ENCODE measurements at places on chromosomes 5 and 9.

DNA sequence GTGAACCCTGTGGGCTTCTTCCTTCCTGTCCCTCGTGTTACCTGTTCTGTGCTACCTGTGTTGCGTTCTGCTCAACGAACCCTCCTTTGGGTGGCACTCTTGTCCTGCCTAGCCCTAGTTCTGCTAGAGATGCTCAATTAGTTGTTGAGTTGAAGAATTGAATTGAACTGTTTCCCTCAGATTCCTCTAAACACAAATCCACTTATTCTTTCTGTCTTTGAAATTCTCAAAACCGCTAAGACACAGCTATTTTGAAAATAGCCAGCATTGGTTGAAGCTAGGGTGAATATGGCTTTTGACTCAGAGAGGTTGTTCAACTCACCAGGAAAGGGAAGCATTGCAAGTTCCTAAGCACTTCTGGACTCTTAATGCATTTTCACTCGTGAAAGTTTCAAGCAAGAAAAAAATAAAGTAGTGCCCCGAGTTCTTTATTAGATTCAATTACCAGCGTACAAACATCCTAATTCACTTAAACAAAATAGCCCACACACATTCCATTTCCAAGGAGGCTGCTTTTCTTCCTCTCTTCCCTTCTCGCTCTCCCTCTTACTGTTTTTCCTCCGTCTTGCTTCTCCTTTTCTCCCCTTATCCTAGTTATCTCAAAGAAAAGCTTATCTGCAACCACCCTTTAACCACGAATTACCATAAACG is 642 bp upstream of the ITGA1 start:
- no peaks in the 10 kb centered on the region for H3K36me3 ChIP-seq
- H3K4me1 ChIP-seq: peaks cover 34% of the 10 kb centered on the region
- peaks cover 12% of the 10 kb centered on the region for H3K27me3 ChIP-seq
- H3K27ac ChIP-seq: no peak overlapping the region
- peak overlapping the region; percentile 91 for H3K4me3 ChIP-seq
- DNase-seq: no peak

DNA sequence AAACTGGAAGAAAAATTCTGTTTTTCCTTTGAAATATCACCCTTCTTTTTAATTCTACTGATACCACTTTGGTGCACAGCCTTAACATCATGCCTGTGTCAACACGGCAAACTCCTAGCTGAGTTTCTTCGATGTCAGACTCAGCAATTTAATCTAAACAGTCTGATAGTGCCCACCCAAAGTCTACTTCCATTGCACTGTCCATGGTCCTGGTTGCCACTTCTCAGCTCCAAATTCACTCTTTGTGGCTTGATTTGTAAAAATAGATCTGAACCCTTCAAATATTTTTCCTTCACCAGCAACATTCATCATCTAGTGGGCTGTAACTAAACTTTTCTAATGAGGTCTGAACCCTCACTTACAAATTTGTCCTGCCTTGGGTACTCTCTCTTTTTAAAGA is 107.8 kb downstream of the NUDT12 start:
- H3K4me3 ChIP-seq: no peak overlapping the region
- peaks cover 38% of the 10 kb centered on the region for H3K27me3 ChIP-seq
- no peak overlapping the region for H3K27ac ChIP-seq
- H3K36me3 ChIP-seq: no peaks in the 10 kb centered on the region
- no peak for DNase-seq

DNA sequence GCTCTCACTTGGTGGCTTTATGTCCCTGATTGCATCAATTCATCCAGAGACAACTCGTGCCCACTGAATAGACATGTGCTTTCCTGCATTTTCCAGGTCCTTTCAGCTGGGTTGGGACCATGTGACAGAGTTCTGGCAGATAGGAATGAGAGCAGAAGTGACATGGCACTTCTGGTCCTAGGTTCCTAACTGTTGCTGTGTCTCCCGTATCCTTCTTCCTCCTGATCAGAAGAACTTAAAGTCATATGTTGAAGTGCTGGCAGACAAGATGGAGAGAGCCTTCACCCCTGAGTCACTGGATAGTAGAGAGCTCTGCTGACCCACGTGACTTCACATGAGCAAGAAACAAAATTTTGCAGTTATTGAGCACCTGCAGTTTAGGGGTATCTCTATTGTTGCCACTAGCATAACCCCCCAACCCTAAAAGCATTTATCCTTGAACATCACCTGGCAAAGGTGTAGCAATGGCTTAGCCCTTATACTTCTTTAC is 80.0 kb downstream of the NREP start:
- H3K4me1 ChIP-seq: no peaks in the 10 kb centered on the region
- H3K27me3 ChIP-seq: peaks cover 33% of the 10 kb centered on the region
- no peak overlapping the region for H3K27ac ChIP-seq
- no peak overlapping the region for H3K4me3 ChIP-seq

- peak within 1 kb of the TSS; percentile 89 for H3K4me3 ChIP-seq
- peaks cover 21% of the 10 kb centered on the region for H3K4me1 ChIP-seq
- peaks cover 12% of the 10 kb centered on the region for H3K36me3 ChIP-seq
- DNase-seq: peak; percentile 56
- peak within 1 kb of the TSS; percentile 33 for H3K27ac ChIP-seq
Measured at GRCh38 chr9:22008717-22009505, at the start of gene CDKN2B. TSS of gene CDKN2B (minus strand) at chr9:22009305. CDS start at chr9:22008953, 352 bp downstream.

- H3K27me3 ChIP-seq: no peaks in the 10 kb centered on the region
- peaks cover 53% of the 10 kb centered on the region for H3K4me1 ChIP-seq
- no peak for DNase-seq
- H3K27ac ChIP-seq: no peak overlapping the region
Measured at GRCh38 chr5:154276261-154276972, 85.9 kb downstream of the GALNT10 start.

GRCh38 chr9:35656831-35657545 is 831 bp downstream of the RMRP start:
- peaks cover 52% of the 10 kb centered on the region for H3K4me1 ChIP-seq
- H3K27me3 ChIP-seq: no peaks in the 10 kb centered on the region
- H3K27ac ChIP-seq: peak overlapping the region; percentile 100

GRCh38 chr5:72693546-72694205 is 122.8 kb upstream of the TNPO1 start:
- H3K4me1 ChIP-seq: no peaks in the 10 kb centered on the region
- H3K36me3 ChIP-seq: peaks cover 2% of the 10 kb centered on the region
- no peak overlapping the region for H3K27ac ChIP-seq
- H3K4me3 ChIP-seq: no peak overlapping the region

- no peaks in the 10 kb centered on the region for H3K36me3 ChIP-seq
- no peak for DNase-seq
- no peak overlapping the region for H3K27ac ChIP-seq
- no peaks in the 10 kb centered on the region for H3K27me3 ChIP-seq
- H3K4me1 ChIP-seq: peaks cover 11% of the 10 kb centered on the region
Measured at GRCh38 chr9:5502553-5502952, 7.8 kb upstream of the PDCD1LG2 start.
